ENCODE measurements at places on chromosomes 6 and 20.

DNA sequence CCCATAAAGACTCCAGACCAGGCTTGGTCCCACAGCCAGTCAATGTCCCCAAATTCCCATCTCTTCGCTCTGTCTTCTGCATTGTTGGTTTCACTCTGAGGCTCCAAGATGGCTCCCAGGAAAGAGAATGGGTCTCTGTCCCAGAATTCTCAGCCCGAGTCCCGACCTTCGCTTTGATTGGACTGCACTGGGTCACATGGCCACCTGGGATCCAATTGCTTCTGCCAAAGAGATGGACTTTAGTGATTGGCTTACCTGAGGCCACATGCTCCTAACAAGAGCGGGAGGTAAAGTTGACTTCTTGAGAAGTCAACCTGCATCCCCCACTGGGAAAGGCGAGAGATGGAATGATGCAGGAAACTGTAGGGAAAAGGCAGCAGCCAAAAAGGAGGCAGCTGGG lies 104.7 kb upstream of the PMEPA1 start:
- no peak for DNase-seq

- no peak for DNase-seq
Measured at GRCh38 chr6:52390361-52390727, 28.4 kb downstream of the PAQR8 start.

DNA sequence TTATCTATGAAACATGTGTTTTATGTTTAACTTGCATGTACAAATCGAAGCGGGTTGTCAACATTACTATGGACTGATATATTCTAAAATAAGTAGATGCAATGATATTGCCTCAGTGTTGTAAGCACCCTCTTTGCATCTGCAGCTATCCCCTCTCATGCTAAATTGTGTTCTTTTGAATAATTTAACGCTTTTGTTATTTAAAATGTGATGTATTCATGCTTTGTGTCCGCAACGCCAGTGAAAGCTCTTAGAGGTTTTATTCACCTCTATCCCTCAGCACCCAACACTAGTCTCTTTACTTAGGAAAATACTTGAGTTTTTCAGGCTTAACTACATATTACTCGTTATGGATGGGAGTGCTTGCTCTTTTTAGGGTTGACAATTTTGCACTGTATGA lies 173.7 kb upstream of the ID4 start:
- no peak for DNase-seq

GRCh38 chr6:152669895-152670294 lies 27.8 kb upstream of the MYCT1 start:
- no peak for DNase-seq

DNA sequence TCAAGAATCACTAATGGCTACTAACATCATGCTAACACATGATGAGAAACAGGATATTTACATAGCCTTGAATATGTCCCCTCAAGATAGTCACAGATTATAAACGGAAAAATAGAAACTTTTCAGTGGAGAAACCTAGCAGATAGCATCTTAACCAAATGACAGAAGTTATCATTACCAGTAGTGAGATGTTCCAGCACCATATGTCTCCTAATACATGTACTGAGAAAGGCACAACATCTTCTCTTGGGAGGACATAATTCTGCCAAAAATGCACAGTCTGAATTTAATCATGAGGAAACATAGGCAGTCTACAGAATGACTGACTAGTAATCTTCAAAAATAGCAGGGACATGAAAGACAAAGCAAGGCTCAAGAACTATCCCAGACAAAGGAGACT lies 19.9 kb upstream of the PRIM2 start:
- no peak for DNase-seq
